ENCODE measurements at places on chromosomes 12 and 14. TPM values are rescaled to one million over a fixed set of nuclear protein-coding genes. Genes with fewer than 3 reads are reported as not detected.

NDRG2 gene
- 164 TPM for polyA plus RNA-seq

LRRC43 gene
- polyA plus RNA-seq: 4.4 TPM

GALNT6 gene
- 5.5 TPM for polyA plus RNA-seq

POTEM gene
- not detected for polyA plus RNA-seq

SYNDIG1L gene
- polyA plus RNA-seq: 0.28 TPM

RAD52 gene
- 24.5 TPM for polyA plus RNA-seq

TCL1A gene
- polyA plus RNA-seq: 0.86 TPM

MYF5 gene
- polyA plus RNA-seq: not detected

ISCA2 gene
- polyA plus RNA-seq: 46.8 TPM

EIF4B gene
- polyA plus RNA-seq: 533 TPM

KLRB1 gene
- 6.2 TPM for polyA plus RNA-seq

CCDC175 gene
- polyA plus RNA-seq: 0.21 TPM

PLD4 gene
- 2.6 TPM for polyA plus RNA-seq

SOAT2 gene
- 1.2 TPM for polyA plus RNA-seq
